Spinal cord (tissue), 10 donors: ENCODE measurements at places on chromosomes 1 and 21. TPM values are rescaled to one million over a fixed set of nuclear protein-coding genes. Genes with fewer than 3 reads are reported as not detected.
A peak's percentile ranks its signal among the peaks of the same experiment; 100 is the strongest.

- DNase-seq = no peak
- peak overlapping the region; percentile 1 for H3K27ac ChIP-seq
- H3K27me3 ChIP-seq = no peaks in the 10 kb centered on the region
- no peak overlapping the region for H3K4me3 ChIP-seq
Observed at GRCh38 chr1:200780545-200781369, 42.1 kb downstream of the CAMSAP2 start.

DNA sequence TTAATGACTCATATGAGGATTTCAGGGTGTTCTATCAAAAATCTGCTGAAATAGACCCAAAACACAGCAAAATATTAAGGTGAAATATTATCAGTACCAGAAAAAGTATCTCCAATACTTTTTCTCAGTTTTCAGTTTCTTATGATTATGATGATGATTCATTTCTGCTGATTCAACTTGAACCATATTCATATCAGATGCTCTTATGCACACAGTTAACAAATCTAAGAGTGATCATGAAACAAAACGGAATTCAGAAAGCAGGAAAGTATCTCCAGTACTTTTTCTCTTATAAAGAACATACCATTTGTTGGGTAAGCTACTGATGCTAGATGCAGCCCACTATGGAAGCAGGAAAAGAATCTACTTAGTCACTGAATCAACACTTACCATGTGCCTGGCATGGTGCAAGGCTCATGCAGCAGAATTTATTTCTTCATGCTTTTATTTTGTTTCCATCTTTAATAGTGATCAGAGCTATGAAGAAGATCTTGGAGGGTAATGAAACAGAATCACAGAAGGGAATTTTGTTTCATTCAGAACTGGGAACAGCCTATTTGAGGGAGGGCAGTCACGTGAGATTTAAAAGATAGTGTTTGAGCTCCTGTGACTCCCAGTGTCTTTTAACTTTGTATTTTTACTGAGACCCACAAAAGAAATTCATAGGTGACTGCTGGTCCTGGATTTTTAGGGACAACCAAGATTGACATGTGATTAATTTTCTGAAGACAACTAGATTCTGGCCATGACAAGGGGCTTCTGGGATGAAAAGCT, 480.6 kb downstream of the SETD4 start:
- no peak overlapping the region for H3K4me3 ChIP-seq
- no peak for DNase-seq
- H3K4me1 ChIP-seq = no peaks in the 10 kb centered on the region
- no peak overlapping the region for H3K27ac ChIP-seq
- H3K36me3 ChIP-seq = no peaks in the 10 kb centered on the region

GRCh38 chr1:216926720-216927510, 203.7 kb upstream of the ESRRG start:
- peak overlapping the region; percentile 29 for H3K27ac ChIP-seq
- H3K4me3 ChIP-seq = no peak overlapping the region
- DNase-seq = no peak
- H3K4me1 ChIP-seq = peaks cover 16% of the 10 kb centered on the region

GRCh38 chr1:157775101-157775870, 1.6 kb downstream of the FCRL2 start:
- H3K36me3 ChIP-seq = no peaks in the 10 kb centered on the region
- no peak overlapping the region for H3K4me3 ChIP-seq
- no peaks in the 10 kb centered on the region for H3K4me1 ChIP-seq
- no peaks in the 10 kb centered on the region for H3K27me3 ChIP-seq
- no peak for DNase-seq

- H3K36me3 ChIP-seq = no peaks in the 10 kb centered on the region
- no peak for DNase-seq
- H3K27ac ChIP-seq = no peak overlapping the region
- H3K4me3 ChIP-seq = no peak overlapping the region
- peaks cover 5% of the 10 kb centered on the region for H3K4me1 ChIP-seq
- no peaks in the 10 kb centered on the region for H3K27me3 ChIP-seq
Observed at GRCh38 chr1:28102189-28102588, 13.8 kb upstream of the EYA3 start.

- H3K27me3 ChIP-seq = no peaks in the 10 kb centered on the region
- no peaks in the 10 kb centered on the region for H3K36me3 ChIP-seq
- H3K4me1 ChIP-seq = peaks cover 40% of the 10 kb centered on the region
- no peak for DNase-seq
- H3K4me3 ChIP-seq = no peak overlapping the region
Observed at GRCh38 chr1:153533689-153534201, 2.0 kb downstream of the S100A6 start.

GRCh38 chr1:92274939-92275338, 23.8 kb downstream of the GLMN start:
- DNase-seq = no peak
- no peak overlapping the region for H3K4me3 ChIP-seq
- no peak overlapping the region for H3K27ac ChIP-seq
- no peaks in the 10 kb centered on the region for H3K27me3 ChIP-seq
- H3K4me1 ChIP-seq = no peaks in the 10 kb centered on the region

- no peak overlapping the region for H3K27ac ChIP-seq
- DNase-seq = no peak
Observed at GRCh38 chr1:38680801-38681510, 178.6 kb downstream of the RRAGC start.

GRCh38 chr1:22540337-22540736, 23.0 kb upstream of the EPHA8 start:
- no peak overlapping the region for H3K4me3 ChIP-seq
- no peak overlapping the region for H3K27ac ChIP-seq
- H3K4me1 ChIP-seq = peaks cover 14% of the 10 kb centered on the region

- no peak overlapping the region for H3K27ac ChIP-seq
- no peak overlapping the region for H3K4me3 ChIP-seq
- H3K27me3 ChIP-seq = no peaks in the 10 kb centered on the region
- H3K36me3 ChIP-seq = no peaks in the 10 kb centered on the region
- no peak for DNase-seq
Observed at GRCh38 chr1:29876441-29876840, 640.1 kb downstream of the PTPRU start.

DNA sequence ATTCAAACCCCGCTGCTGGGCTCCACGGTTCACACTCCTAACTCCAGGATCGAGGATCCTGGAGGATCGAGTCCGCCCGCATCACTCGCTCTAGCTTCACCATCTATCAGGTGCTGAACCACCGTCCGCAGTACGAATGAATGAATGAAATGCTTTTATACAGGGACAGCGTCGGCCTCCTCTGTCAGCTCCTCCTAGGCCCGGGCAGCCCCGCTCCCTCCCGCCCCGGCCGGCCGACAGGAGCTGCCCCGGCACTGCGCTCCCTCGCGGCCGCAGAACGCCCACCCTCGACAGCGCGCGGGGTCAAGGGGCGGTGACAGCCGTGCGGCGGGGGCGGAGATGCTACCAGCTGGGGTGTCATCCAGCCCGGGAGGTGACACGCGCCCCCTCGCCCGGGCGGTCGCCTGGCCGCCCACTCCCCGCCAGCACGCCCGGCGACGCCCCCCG, 520 bp downstream of the ZBTB17 start:
- no peaks in the 10 kb centered on the region for H3K27me3 ChIP-seq
- H3K27ac ChIP-seq = no peak overlapping the region
- peaks cover 8% of the 10 kb centered on the region for H3K36me3 ChIP-seq
- H3K4me1 ChIP-seq = peaks cover 7% of the 10 kb centered on the region
- no peak for DNase-seq

DNA sequence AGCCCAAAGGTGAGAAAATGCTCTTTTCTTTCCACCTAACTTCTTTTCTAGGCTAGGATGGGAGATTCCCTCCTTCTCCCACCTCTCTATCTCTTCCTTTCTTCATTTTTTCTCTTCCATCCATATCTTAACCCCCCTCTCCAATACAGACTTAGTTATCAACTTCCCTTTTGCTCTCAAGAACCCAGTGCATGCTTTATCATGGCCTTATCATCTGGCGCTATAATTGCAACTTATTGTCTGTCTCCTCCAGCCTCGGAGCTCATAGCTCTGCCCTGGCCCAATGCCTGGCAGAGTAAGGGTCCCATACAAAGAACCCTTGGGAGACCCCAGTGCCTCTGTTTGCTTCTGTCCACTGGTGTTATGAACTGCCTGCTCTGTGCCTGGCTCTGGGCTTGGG, 71.0 kb upstream of the NFASC start:
- no peak overlapping the region for H3K4me3 ChIP-seq
- no peak overlapping the region for H3K27ac ChIP-seq
- H3K36me3 ChIP-seq = no peaks in the 10 kb centered on the region
- no peak for DNase-seq

GRCh38 chr1:229325401-229325800, 17.4 kb downstream of the CCSAP start:
- no peak overlapping the region for H3K27ac ChIP-seq
- DNase-seq = no peak
- peaks cover 12% of the 10 kb centered on the region for H3K36me3 ChIP-seq
- peaks cover 4% of the 10 kb centered on the region for H3K4me1 ChIP-seq
- H3K4me3 ChIP-seq = no peak overlapping the region

- no peaks in the 10 kb centered on the region for H3K36me3 ChIP-seq
- H3K4me3 ChIP-seq = no peak overlapping the region
- H3K27ac ChIP-seq = no peak overlapping the region
- peaks cover 2% of the 10 kb centered on the region for H3K27me3 ChIP-seq
- peaks cover 4% of the 10 kb centered on the region for H3K4me1 ChIP-seq
Observed at GRCh38 chr1:24861821-24862727, 68.0 kb downstream of the RUNX3 start.

DNA sequence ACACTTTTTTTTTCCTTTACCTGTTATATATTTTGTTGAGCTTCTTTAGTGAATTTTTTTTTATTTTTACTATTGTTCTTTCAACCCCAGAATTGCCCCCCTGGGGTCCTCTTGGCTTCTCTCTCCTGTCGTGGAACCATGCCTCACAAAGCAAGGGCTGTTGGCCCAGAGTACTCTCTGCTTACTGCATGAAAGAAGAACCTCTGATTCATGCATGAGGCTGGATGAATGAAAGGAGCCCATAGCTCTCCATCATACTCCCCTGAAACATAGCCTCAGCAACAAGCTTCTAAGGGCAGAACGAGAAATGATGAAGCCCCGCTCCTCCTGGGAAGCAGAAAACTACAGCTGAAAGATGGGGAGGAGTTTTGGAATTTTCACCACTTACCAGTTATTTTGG, 1441.0 kb downstream of the BRINP3 start:
- no peak overlapping the region for H3K4me3 ChIP-seq
- H3K27ac ChIP-seq = no peak overlapping the region
- no peaks in the 10 kb centered on the region for H3K27me3 ChIP-seq
- H3K4me1 ChIP-seq = no peaks in the 10 kb centered on the region
- DNase-seq = no peak

DNA sequence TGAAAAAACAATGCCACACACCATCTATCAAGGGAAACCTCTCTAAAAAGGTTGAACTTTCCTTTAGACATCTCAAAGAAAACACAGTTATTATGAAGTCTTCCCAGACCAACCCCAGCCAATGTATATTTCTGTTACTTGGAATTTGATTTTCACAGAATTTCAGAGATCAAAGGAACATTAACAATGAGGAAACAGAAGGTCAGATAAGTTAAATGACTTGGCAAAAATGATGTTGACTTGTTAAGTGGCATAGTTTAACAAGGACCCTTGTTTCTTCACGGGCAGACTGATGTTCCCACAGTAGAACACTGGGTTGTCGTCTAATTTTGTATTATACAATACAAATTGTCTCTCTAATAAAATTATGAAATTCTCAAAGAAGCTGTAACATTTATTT, 29.0 kb downstream of the NME7 start:
- H3K27ac ChIP-seq = no peak overlapping the region
- H3K4me3 ChIP-seq = no peak overlapping the region
- H3K27me3 ChIP-seq = no peaks in the 10 kb centered on the region
- no peak for DNase-seq

GRCh38 chr1:48196237-48196636, 26.3 kb upstream of the SLC5A9 start:
- no peak overlapping the region for H3K27ac ChIP-seq
- no peaks in the 10 kb centered on the region for H3K36me3 ChIP-seq
- H3K4me3 ChIP-seq = no peak overlapping the region
- H3K27me3 ChIP-seq = peaks cover 5% of the 10 kb centered on the region

DNA sequence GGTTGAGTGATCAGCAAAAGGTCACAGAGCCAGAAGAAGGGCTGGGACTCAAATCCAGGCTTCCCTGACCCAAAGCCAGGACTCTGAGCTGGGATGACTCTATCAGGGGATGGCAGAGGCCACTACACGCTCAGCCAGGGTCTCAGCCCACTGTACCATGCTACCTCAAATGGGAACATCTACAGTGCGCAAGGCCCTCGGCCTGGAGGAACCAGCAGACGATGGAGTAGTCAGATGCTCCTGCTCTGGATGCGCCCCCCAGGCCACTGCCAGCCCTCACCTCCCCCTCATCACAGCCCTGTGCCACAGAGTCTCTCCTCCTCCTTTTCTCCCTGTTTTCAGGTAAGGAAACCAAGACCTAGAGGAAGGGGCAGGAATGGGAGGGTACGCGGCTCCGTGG, 39.0 kb downstream of the GLIS1 start:
- no peak overlapping the region for H3K27ac ChIP-seq
- no peak for DNase-seq
- H3K4me3 ChIP-seq = no peak overlapping the region
- peaks cover 2% of the 10 kb centered on the region for H3K27me3 ChIP-seq
- H3K4me1 ChIP-seq = peaks cover 16% of the 10 kb centered on the region
- no peaks in the 10 kb centered on the region for H3K36me3 ChIP-seq

- no peaks in the 10 kb centered on the region for H3K27me3 ChIP-seq
- DNase-seq = no peak
- H3K4me1 ChIP-seq = peaks cover 46% of the 10 kb centered on the region
- no peak overlapping the region for H3K4me3 ChIP-seq
- peak overlapping the region; percentile 94 for H3K27ac ChIP-seq
Observed at GRCh38 chr1:7670334-7671145, 100.6 kb upstream of the VAMP3 start.

GRCh38 chr1:22733643-22734042, 23.0 kb downstream of the EPHB2 start:
- no peak for DNase-seq
- H3K36me3 ChIP-seq = peaks cover 12% of the 10 kb centered on the region
- H3K4me3 ChIP-seq = no peak overlapping the region
- no peaks in the 10 kb centered on the region for H3K27me3 ChIP-seq

- no peak overlapping the region for H3K27ac ChIP-seq
- no peaks in the 10 kb centered on the region for H3K36me3 ChIP-seq
- no peaks in the 10 kb centered on the region for H3K27me3 ChIP-seq
Observed at GRCh38 chr1:93668951-93669350, 12.7 kb downstream of the BCAR3 start.

ERG gene
- 7.6 TPM for polyA plus RNA-seq

GLIS1 gene
- polyA plus RNA-seq = 3.8 TPM

HDGF gene
- polyA plus RNA-seq = 154 TPM

KCNK1 gene
- polyA plus RNA-seq = 11.0 TPM

LCE3D gene
- polyA plus RNA-seq = not detected

HES2 gene
- 0.19 TPM for polyA plus RNA-seq

RASSF5 gene
- 9.8 TPM for polyA plus RNA-seq

GABRD gene
- polyA plus RNA-seq = 3.9 TPM
